ENCODE measurements at places on chromosomes 7 and 10. TPM values are rescaled to one million over a fixed set of nuclear protein-coding genes. Genes with fewer than 3 reads are reported as not detected.

DNA sequence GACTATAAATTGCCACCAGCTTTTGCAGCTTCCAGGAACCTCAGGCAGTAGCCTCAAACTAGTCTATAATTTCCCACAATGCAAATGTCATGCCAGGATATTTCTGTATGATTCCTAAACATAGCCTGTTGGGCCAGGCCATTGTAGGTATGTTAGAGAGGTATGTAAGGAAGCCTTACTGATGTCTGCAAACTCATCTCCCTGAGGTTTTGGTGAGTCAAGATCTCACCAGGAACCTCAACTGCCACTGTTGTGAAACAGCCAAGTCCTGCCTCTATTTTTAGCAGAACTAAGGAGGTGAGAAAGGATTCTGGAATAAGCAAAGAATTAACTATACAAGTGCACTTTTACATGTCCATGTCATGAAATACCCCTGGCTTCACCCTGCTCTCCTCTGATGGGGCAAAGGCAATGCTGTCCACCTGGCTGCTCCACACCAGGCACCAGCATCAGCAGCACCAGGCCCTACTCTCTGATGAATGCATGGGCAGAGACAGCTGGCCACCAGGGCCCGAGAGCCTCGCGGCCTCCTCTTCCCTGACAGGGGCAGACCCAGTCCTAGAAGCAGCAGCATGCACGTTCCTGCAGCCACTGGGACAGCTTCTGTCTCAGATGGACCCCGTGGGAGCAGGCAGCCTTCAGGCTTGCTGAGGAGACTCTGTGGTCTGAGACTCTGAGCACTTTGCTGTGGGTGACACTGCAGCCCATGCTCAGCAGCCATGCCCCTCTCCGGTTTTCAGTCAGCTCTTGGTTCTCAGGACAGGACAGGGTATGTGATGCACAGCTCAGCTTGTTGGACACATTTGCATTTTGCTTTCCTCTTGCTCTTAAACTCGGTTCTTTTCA lies 147.3 kb downstream of the ZMYND11 start:
- no peak for DNase-seq

DNA sequence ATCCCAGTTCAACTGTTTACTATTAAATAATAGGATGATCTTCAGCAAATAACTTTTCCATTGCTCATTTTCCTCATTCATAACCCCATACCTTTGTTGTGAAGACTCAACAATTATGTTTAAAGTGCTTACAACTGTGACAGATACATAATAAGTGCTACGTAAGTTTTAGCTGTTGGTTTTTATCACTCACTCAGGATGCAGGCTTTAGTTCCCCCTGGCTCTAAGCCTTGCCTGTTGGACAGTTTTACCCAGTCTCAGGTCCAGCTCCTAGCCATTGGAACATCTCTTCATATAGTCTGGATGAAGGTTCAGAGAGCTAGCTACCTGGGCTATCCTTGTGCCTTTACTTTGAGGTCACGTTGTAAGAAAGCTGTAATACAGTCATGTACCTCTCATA lies 353.2 kb downstream of the CRPPA start:
- DNase-seq = no peak

DNA sequence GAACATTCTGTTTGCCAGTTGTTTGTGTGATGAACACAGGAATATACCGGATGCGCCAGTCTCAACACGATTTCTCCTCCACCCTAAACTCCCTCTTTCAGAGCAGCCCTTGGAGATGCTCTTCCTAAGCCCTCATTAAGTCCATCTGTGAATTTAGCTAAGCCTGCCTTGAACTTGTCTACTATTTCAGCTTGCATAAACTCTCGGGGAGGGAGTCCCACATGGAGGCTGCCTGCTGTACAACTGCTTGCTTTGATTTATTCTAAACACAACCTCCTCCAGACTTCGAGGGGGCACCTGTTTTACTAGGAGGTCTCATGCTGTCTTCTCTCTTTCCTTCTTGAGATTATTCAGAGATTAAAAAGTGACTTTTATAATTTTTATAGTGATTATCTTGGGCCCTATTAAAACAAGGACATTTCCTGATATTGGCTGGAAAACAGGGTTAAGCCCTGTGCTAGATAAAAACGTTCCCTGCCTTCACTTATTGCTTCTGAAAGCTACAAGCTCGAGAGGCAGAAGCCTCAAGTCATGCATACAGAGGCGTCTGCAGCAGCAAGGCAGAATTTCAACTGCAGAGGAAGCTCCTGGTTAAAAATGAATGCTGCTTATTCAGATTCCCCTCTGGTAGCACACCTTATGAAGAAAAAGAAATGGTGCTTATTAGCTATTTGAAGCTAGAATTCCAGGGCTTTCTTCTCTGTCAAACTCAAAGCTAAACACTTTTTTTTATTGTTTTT lies 174.3 kb downstream of the FANK1 start:
- no peak for DNase-seq

GRCh38 chr7:20225384-20225783 lies 8.2 kb upstream of the MACC1 start:
- no peak for DNase-seq

Gene IGFBP3
- 10.3 TPM for total RNA-seq

Gene MMP21
- total RNA-seq = not detected

- no peak for DNase-seq
These were observed 1.5 kb downstream of the MDFIC start for GRCh38 chr7:114923403-114923713.

Gene HOXA10
- total RNA-seq = not detected

Gene PSPH
- 36.6 TPM for total RNA-seq

GRCh38 chr10:130193493-130194193 lies 57.5 kb downstream of the GLRX3 start:
- no peak for DNase-seq

DNA sequence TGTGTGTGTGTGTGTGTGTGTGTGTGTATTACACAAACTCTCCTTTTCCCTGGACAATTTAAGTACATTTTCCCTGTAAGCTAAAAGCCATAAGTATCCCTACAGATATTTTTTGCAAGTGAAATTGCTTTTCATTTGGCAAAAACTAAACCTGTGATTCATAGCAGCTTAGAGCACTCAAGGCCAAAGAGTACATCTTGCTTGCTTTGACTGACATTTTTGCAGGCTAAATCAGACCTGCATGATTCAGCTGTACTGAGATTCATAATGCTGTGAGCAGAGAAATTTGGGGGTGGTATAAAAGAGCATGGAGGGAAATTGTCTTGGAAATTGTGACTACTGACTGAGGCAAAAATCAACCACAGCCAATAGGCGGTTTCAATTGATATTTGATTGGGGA lies 500.4 kb downstream of the GFRA1 start:
- no peak for DNase-seq

Gene FBXL13
- 9.2 TPM for total RNA-seq

DNA sequence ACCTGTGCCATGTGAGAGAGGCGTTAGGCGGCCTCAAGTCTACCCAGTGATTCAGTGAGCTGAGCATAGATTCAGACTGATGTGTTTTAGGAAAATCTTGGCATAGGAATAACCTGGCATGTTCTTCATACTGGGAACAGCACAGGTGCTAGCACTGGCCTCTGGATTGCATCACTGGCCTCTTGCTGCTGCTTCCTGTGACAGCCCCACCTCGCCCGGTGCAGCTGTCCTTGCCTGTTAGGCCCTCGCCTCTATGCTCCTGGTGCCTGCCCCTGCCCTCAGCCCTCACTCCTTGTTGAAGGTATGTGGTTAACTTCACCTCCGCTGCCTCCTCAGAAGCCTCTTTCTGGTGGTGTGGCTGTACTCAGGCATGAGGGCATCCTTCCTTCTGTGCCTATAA lies 46.2 kb downstream of the BLNK start:
- DNase-seq = no peak

Gene ANK3
- total RNA-seq = 87.6 TPM

DNA sequence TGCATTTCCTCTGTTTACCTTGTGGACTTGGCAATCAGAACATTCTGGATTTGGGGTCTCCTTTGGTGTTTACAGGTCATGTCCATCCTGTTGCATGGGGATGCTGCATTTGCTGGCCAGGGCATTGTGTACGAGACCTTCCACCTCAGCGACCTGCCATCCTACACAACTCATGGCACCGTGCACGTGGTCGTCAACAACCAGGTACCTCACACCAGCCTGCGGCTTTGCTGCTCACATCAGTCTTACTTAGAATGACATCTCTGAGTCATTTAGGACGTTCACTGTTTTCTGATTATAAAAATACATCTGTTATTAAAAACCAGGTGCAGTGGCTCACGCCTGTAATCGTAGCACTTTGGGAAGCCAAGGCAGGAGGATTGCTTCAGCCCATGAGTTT lies 67.0 kb upstream of the ZMIZ2 start:
- DNase-seq = no peak

Gene IL6
- not detected for total RNA-seq

DNA sequence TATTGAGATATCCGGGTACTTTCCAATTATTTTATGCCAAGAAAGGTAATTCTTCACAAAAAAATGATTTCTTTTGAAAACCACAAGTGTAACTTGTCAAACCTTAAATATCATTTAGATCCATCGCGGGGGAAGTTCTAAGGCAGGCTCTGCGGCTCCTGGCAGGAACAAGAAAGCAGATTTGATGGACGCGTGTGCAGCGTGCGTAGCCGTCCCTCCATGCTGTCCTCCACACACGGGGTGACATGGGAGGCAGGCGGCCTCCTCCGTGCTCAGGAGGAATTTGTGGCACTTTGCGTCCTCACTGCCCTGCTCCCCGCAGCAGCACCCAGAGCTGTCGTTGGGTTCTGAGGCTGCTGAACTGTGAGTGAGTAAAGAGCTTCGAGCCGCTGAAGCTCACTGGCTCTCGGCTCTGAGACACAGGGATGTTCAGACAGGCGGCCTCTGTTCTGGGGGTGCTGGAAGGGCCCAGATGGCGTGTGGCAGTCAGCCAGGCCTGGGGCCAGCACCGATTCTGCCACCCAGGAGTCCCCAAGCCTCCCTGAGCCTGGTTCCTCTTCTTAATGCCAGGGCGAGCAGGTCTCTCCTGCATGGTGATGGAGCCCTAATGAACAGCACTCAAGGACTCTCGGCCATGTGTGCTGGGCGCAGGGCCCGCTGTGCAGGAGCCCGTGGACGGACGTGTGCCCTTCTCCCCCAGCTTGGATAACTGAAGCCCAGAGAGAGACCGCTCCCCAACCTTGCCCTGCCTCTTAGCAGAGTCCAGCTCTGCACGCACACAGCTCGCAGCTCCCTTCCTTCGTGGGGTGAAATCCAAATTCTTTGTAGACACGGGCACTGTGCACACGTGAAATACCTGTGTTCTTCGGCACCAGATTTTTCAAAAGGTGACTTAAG lies 185.4 kb upstream of the SHH start:
- DNase-seq = no peak

DNA sequence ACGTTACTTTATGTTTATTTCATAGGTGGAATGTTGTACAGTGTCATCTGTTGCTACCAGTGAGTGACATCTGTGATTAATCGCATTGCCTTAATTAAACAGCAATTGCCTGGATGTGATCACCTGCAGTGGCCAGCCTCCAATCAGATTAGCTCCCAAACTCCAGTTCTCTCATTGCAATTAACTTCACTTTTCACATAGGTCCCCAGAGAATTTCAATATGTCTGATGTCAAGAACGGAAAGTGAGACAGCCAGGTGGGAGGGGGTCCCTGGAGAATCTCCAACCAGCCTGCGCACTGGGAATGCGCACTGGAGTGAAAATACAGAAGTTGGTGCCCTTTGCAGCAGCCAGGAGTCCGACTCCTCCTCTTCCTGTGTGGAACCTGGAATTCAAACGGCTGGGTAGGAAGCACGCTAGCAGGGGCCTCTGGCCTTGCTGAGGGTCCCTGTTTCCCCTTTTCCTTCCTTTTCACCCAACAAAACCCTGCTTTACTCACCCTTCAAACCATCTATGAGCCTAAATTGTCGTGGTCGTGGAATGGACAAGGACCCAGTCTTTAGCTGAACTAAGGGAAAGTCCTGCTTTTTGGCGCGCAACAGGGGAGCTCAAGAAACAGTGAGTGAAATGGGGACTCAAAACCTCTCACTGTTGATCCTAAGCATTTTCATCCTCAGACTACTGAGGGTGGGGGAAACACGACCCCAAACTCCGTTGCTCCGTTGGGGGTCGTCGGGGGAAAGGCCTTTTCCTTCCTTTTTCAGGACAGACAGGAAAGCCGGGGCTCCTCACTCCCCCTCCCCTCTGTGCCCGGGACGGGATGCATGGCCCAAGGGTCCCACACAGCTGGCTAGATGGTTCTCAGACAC lies 1355.5 kb upstream of the LRRTM3 start:
- peak; percentile 51 for DNase-seq

DNA sequence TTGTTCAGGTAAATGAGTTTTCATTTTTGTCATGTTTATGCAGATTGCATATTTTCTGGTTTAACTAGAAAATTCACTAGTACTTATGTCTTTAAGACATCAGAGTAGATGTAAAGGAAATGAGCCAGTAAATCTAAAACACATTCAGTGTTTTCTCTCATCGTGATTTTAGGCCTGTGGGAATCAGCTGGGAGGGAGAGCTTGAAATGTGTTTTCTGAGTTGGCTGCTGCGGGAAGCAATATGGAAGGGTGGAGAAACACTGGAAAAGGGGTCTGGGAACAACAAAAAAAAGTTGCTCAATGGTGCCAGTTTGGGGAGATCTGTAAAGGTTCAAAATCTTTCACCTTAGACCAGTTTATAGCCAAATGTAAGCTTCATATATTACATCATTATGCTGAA lies 284.1 kb downstream of the POU6F2 start:
- DNase-seq = no peak

Gene LRIT1
- not detected for total RNA-seq

GRCh38 chr7:17347401-17347800 lies 48.9 kb downstream of the AHR start:
- no peak for DNase-seq

DNA sequence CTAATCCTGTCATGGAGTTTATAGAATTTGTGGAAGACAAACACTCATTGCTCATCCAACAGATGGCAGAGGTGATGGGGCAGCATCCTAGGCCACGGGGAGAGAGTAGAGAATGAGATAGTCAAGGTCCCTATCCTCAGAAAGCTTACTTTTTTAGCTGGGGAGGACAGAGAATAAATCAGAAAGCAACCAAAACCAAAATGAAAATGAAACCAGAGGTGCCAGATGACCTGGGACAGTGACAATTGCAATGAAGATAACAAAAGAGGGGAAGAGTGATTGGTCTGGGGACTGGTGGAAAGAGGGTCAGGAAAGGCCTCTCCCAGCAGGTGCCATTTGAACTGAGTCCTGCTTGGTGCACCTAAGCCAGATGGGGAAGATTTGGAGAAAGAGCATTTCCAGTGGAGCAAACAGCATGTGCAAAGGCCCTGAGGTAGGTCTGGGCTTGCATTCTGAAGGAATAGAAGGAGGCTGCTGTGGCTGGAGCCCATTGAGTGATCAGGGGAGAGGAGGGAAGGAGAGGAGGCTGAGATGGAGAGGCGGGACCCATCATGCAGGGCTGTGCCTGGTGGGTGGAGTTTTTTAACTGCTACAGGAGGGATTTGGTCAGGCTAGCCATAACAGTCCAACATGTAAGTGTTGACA lies 164.1 kb downstream of the RPS24 start:
- no peak for DNase-seq

GRCh38 chr7:157615852-157616251 lies 279.0 kb downstream of the DNAJB6 start:
- DNase-seq = no peak

Gene ACTA2
- total RNA-seq = 6.0 TPM

Gene NME8
- total RNA-seq = 0.67 TPM
